T-helper 9 cell (primary cell): ENCODE measurements at places on chromosomes 11 and 22.

- no peak for DNase-seq
These were observed 23.8 kb upstream of the FZD4 start for GRCh38 chr11:86978756-86979608.

- no peak for DNase-seq
These were observed 728 bp downstream of the MMP27 start for GRCh38 chr11:102704841-102705240.

GRCh38 chr11:59710136-59710847 is 3.4 kb downstream of the OR10V1 start:
- DNase-seq: no peak

DNA sequence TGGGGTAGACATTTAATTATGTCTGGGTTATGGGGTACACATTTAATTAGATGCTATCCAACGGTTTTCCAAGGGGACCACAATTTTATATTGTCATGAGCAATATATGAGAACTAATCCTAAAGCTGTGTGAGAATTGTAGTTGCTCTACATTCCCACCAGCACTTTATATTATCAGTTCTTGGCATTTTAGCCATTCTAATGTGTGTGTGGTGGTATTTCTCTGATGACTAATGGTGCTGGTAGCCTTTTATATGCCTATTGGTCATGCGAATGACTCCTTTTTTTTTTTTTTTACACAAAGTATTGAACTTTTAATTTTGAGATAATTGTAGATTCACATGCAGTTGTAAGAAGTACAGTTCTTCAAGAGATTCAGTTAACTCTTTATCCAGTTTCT is 26.2 kb downstream of the TMEM135 start:
- DNase-seq: no peak

GRCh38 chr22:45575607-45576272 is 73.1 kb downstream of the FBLN1 start:
- no peak for DNase-seq

- no peak for DNase-seq
These were observed 200.0 kb downstream of the AASDHPPT start for GRCh38 chr11:106277484-106277883.
